ENCODE measurements at places on chromosomes 1 and 21.

- no peak for DNase-seq
Observed at GRCh38 chr1:202283379-202283844, 58.3 kb downstream of the UBE2T start.

- no peak for DNase-seq
Observed at GRCh38 chr1:28244549-28245251, 8.8 kb downstream of the ATP5IF1 start.

GRCh38 chr1:173635116-173635515, at the start of gene TEX50:
Gene TEX50 (plus strand): TSS chr1:173635338. CDS start chr1:173635522, 184 bp downstream.
- no peak for DNase-seq

DNA sequence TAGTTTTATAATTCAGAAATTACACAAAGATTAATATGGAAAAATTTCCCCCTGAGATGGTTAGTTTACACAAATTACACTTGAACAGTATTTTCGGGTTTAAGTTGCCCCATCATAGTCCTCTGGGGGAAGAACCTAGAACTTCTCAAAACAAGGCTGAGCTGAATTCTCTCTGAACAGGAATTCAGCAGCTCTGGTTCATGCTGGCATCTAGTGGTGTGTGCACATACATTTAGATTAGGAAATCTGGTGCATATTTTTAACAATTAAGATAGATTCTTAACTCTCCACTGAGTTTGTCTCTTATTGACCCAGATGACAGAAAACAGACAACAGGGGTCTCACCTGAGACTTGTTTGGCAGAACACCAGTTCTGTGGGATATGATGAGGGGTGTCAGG, 410.7 kb downstream of the DSCAM start:
- no peak for DNase-seq

DNA sequence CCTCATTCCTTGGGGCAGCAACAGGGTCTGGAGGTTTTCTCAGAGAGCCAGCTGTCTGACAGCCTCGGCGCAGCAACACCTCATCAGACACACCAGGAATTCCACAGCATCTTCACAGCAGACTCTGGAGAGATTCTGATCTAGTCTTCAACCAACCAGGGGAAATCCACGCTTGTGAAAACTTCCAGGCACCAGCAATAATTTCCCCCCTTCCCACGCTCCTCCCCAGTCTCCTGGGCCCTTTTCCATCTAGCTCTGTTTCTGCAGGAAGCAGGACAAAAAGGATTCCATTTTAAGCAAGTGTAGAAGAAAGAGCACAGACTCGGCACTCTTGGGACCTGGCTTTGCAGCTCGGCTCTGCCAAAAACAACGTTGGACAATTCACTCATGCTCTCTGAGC, 44.3 kb upstream of the CAPZB start:
- DNase-seq = no peak

- DNase-seq = no peak
Observed at GRCh38 chr1:56133522-56134472, 445.6 kb downstream of the PLPP3 start.

- DNase-seq = no peak
Observed at GRCh38 chr1:158283965-158284364, 5.8 kb upstream of the CD1C start.

- no peak for DNase-seq
Observed at GRCh38 chr1:90502194-90502593, 214.9 kb downstream of the BARHL2 start.

DNA sequence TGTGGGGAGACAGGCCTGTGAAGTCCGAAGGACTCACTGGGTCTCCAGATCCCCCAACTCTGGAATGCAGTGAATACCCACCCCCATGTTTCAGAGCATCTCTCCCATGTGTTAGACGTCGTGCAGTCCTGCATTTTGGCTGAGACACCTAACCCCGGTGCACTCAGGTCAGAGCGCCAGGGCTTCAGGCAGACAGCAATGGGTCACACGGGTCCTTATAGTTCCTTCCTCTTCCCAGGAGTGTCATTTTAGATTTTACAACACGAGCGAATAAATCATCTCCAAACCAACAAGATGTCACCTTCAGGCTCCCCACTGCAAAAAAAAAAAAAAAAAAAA, 5.1 kb downstream of the PRRX1 start:
- no peak for DNase-seq

DNA sequence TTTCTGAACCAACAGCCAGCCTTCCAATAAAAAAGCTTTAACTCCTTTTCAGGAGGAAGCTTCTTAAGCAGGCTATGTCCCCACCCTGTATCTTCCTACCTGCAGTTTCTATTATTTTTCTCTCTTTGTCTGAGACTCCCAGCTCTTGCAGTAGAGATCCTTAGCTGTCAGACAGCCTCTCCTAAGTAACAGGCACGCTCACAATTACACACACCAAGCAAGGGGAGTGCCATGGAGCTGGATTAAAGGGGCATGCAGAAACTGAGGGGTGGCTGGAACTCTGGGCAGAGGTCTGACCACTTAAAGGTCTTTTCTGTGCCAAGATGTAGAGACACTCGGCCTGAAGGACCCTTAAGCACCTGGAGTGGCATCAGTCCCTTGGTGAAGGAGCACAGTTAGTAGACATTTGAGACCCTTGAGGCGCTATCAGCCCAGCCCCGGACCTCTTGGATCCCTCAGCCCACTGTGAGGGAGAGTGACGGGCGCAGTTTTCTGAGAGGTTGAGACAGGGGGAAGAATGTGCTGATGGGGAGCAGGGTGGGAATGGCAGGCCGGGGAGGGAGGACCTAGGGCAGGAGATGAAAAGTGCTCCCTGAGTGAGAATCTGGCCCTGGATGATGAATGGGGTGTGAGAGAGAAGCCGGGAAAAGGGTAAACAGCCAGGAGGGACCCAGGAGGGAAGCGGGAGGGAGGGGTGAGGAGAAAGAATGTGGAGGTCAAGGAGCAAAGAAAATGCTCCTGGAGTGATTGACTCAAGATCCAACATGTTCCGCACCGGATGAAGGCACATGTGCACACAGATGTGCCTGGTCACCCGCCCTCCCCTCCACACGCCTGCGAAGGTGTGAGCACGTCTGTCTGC, 13.3 kb downstream of the PLXNA2 start:
- no peak for DNase-seq

GRCh38 chr1:33710967-33711366, 152.9 kb upstream of the HMGB4 start:
- no peak for DNase-seq

- no peak for DNase-seq
Observed at GRCh38 chr1:116983678-116984077, 17.9 kb upstream of the CD101 start.

DNA sequence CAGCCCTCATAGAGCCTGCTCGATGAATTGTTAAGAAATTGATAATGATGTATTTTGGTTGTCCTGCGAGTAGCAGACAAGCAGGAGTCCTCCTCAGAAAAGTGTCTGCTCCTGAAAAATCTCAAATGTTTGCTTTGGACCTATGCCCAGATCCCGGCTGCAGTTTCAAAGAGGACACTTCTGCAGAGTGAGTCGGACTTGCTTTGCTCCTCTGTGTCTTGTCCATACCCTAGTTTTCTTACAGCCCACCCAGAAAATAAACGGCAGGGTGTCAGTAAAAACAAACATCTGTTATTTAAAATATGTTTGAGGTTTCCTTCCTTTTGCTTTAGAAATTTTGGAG, 2.8 kb downstream of the S100A10 start:
- no peak for DNase-seq

- no peak for DNase-seq
Observed at GRCh38 chr1:25541889-25542658, 1.3 kb upstream of the LDLRAP1 start.

DNA sequence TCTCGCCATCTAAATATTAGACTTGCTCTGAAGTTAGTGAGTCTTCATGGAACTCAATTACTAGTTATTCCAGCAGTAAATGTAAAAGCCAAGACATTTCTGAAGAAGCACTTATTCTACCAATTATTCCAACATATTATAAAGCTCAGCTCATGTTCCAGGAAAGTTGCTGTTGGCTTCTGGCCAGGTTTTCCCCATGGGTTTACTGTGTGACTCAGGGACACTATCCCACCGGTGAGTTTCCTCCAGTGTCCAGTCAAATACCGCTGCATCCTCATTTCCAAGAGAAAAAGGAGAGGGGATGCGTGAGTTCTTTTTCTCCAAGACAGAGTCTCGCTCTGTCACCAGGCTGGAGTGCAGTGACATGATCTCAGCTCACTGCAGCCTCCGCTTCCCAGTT, 9.2 kb upstream of the HHIPL2 start:
- DNase-seq = no peak

DNA sequence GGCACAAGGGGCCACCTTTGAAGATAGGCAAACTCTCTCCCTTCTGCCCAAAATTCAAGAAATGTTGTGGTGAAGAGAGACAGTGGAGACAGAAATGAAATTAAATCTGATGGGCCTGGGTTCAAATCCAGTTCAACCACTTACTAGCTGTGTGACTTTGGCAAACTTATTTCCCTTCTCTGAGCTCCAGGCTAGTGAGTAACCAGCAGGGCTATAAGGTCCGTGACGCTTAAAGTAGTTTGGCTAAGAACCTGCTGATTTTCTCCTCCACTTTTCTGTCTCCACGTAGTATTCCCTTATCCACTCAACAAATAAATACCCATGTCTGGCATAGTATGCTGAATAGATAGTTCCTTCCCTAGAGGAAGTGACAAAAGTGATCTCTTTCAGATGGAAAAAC, 1.9 kb downstream of the SLC2A1 start:
- no peak for DNase-seq

DNA sequence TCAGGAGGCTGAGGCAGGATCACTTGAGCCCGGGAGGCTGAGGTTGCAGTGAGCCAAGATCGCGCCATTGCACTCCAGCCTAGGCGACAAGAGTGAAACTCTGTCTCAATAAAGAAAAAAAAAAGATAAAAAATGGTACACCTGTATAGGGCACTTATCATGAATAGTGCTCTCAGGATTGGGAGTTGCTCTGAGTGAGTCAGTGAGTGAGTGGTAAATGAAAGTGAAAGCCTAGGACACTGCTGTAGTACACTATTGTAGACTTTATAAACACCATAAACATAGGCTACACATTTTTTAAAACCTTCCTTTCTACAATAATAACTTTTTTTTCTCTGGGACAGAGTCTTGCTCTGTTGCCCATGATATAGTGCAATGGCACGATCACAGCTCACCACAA, 16.8 kb downstream of the PHTF1 start:
- DNase-seq = no peak

GRCh38 chr1:204219971-204220616, 6.3 kb upstream of the GOLT1A start:
- no peak for DNase-seq

DNA sequence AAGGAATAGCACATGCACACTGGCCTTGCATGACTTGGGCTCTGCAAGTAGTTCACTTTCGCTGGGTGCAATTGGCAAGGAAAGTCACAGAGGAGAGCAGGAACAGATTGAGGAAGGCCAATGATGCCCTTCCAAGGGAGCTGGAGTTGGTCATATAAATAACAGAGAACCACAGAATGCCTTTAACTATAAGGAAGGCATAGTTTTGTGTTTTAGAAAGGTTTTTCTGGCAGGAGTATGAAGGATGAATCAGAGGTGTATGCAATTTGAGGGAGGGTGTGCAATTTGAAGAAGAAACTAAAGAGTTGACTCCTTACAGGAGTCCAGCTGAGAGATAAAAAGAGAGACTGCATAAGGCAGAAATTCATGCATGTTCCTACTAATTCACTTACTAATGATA, 112.1 kb downstream of the PHTF1 start:
- DNase-seq = no peak

- DNase-seq = no peak
Observed at GRCh38 chr1:157240495-157241184, 102.4 kb upstream of the ETV3 start.

- no peak for DNase-seq
Observed at GRCh38 chr1:112992780-112993179, 36.8 kb upstream of the SLC16A1 start.

- no peak for DNase-seq
Observed at GRCh38 chr1:238999944-239000343, 386.4 kb upstream of the CHRM3 start.

DNA sequence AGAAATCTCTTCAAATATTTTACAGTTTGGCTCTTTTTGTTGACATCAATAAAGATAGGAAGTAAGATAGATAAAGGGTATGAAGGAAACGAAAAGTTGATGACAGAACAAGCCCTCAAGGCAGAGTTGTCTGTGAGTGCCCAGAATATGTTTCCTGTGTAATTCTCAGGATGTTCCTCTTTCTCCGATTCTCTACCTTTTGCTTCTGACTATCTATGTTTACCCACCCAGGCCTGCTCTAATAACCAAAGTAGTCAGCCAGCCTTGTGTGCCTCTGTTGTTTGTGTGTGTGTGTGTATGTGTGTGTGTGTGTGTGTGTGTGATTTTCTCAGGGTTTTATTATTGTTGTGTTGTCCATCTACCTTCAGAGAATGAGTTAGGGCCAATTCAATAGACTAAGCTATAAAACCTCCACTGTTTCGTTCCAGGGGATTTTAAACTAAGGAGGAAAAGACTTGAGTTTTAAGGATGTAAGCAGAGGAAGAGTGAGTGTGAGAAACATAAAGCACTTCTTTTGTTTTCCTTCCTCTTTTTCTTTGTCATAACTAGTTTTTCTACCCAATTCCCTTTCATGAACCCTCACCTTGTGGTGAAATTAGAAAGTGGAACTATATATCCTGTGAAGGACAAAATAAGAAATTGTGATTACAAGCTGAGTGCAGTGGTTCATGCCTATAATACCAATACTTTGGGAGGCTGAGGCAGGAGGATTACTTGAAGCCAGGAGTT, 627.4 kb upstream of the NR5A2 start:
- DNase-seq = no peak

GRCh38 chr1:151108331-151108730, 37.8 kb downstream of the GABPB2 start:
- no peak for DNase-seq

DNA sequence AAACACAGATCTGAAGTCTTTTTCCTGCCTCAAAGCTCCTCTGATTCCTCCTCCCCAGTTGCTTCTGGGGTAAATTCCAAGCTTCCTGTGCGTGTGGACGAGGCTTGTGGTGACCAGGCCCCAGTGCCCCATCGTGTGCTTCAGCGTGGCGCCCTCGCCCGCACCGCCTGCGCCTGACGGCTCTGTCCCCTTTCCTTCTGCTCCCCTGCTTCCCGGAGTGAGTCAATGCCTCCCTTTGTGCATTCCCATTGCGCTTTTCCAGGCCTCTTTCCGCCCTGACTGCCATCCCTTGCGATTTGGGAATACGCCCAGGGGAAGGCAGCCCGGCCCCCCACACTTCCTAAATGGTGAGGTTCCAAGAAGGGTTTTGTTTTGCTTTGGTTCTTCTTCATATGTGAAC, 36.3 kb downstream of the FAAP20 start:
- no peak for DNase-seq

DNA sequence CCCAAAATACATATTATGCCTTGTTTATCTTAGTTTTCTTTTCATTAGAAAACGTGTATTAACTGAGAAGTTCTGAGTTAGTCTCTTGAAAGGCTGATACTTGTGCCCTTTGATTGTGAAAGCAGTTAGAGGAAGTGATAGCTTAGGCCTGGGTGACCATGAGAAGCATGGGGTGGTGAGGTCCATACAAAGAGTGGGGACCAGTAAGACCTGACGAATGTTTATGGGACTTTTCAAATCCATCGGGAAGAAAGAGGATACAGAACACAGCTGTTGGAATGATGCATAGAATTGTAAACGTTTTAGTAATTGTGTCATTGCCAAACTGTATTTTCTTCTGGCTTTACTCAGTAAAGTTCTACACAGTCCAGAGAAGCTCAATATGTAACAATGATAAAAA, 259.8 kb downstream of the LMO4 start:
- no peak for DNase-seq

GRCh38 chr1:15212216-15212953, 34.6 kb upstream of the FHAD1 start:
- DNase-seq = no peak

GRCh38 chr1:166479052-166479631, 312.3 kb upstream of the FAM78B start:
- DNase-seq = no peak
